GM12892 (cell line): ENCODE measurements at places on chromosomes 16 and 17.

- no peak for DNase-seq
Observed at GRCh38 chr17:5793157-5793556, 208.8 kb upstream of the NLRP1 start.

DNA sequence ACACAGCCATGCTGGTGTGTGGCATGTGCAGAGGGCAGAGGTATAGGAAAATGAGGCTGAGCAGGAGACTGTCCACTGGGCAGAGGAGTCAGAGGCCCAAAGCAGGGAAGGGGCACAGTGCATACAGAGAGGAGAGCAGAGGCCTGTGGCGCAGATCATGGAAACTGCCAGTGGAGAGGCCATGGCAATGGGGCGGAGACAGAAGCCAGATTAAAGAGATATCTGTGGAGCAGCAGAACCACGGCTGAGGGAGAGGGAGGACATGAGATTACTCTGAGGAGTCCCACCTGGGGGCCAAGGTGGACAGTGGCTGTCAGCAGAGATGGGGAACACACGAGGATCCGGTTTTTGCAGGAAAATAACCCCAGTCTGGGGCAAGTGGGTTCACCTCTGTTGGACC is 43.3 kb downstream of the RANBP10 start:
- no peak for DNase-seq

- DNase-seq, result no peak
Observed at GRCh38 chr17:74239172-74239571, 25.8 kb downstream of the TTYH2 start.

DNA sequence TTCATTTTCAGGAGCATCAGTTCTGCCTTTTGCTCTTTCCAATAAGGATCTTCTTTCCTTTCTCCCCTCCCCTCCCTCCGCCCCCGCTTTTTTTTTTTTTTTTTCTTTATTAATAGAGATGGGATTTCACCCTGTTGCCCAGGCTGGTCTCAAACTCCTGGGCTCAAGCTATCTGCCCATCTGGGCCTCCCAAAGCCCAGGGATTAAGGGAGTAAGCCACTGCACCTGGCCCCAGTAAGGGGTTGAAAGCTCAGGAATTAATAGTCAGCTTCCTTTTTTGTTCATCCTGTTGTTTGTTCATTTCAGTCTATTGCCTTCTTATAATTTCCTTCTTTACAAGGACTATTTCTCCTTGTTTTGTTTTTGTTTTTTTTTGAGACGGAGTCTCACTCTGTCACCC is 7.9 kb upstream of the C17orf58 start:
- no peak for DNase-seq

DNA sequence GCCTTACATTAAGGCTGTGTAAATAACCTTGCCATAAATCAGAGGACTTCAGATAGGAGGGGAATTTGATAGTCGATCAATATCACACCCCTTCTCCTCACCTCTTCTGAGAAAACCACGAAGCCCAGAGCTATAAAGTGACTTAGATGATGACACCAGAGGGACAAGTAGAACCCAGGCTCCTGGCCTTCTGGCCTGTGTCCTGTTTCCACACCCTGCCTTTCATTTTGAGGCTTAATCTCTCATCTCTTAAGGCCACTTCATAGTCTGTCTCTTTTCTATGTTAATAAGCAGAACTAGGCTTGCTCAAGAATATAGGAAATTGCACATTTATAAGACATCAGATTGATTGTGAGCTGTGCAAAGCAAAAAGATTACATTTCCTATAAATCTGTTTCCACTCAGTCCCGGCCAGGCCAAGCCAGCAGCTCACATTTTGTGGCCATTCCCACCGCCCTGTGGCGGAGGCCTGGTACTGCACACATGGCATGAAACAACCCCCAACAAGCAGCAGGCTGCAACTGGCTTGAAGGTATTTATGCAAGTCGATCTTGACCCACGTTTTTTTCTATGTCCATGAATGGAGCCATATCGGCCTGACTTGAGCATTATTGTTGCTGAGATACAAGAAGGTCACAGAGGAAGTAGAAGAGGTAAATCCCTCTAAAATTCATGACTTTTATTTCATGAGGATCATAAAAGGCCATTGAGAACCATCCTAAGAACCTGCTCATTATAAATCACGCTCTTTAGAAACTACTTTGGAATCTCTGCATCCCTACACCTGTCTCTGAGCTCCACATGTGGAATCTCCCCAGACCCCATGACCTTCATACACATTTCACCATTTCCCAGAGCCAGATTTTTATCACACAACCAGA is 93.7 kb downstream of the PMP22 start:
- DNase-seq, result peak; percentile 17

DNA sequence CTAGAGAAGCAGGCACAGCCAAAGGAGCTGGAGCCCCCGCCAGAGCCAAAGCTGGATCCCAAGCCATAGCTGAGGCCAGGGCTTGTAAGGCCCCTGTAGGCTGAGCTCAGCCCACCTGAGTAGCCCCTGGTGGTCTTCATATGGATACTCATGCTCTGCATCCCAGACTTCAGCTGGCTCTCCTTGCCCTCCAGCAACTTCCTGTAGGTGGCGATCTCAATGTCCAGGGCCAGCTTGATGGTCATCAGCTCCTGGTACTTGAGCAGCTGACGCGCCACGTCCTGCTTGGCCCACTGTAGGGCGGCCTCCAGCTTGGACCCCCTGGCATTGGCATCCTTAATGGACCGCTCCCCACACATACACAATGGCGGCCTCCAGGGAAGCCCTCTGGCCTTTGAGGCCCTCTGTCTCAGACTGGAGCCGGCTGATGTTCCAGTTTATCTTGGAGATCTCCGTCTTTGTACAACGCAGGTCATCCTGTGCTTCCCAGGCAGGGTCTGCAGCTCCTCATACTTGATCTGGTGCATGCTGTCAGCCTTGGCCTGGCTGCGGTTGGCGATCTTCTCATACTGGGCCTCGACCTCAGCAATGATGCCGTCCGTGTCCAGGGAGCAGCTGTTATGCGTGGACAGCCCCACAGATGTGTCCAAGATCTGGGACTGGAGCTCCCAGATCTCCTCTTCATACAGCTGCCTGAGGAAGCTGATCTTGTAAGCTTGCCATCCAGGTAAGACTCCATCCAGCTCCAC is 28.9 kb downstream of the IKZF3 start:
- DNase-seq, result no peak

GRCh38 chr17:66647391-66647983 is 187.4 kb upstream of the CACNG5 start:
- no peak for DNase-seq

GRCh38 chr16:89577055-89577759 is 1.6 kb downstream of the CPNE7 start:
- no peak for DNase-seq

- DNase-seq, result no peak
Observed at GRCh38 chr16:27321013-27321915, 7.5 kb downstream of the IL4R start.

DNA sequence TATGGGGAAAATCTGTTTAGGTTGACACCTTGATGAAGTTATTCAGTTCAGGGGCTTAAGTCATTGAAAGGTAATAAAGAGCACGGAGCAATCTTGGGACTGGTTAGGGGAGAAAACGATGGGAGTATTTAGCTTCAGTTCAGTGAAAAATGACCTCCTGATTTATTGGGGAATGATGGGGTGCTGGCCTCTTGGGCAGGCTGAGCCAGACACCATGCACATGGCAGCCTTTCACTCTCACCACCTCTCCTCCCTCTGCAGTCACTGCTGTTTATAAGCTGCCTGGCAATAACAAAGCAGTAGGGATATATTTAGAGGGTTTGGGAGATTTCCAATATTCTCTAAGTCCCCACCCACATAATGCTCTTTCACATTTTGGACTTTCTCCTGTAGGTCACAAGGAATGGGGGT is 140.5 kb upstream of the HS3ST2 start:
- DNase-seq, result no peak

DNA sequence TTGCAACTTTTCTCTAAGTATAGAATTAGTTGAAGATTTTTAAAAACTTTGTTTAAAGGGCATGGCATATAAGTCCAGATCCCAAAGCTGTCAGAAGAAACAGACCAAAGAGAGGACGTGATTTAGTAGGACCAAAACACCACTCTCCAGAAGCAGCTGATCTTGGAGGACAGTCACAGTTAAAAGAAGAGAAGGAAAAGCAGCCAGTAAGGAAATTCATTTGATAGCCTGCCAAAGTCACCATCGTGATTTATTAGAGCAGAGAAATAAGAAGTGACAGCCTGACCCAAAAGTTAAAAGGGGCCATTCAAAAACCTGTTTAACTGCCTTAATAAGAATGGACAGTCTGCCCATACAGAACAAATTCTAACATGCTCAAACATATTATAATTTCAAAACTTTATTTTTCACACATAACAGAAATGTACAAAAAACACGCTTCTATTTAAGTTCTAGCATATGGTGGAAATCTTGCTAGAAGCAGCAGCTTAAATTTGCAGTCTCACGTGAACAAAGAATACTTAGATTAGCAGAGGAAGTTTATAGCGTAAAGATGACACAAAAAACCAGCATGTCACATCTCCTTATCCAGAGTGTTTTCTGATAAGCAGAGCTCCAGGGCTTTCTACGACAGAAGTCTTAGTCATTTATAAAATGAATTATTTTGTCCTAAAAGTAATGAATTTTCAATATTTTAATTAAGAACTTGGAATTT is 37.2 kb downstream of the TXNDC11 start:
- no peak for DNase-seq

- DNase-seq, result peak; percentile 44
Observed at GRCh38 chr16:66524601-66525164, 25.2 kb downstream of the TK2 start.

DNA sequence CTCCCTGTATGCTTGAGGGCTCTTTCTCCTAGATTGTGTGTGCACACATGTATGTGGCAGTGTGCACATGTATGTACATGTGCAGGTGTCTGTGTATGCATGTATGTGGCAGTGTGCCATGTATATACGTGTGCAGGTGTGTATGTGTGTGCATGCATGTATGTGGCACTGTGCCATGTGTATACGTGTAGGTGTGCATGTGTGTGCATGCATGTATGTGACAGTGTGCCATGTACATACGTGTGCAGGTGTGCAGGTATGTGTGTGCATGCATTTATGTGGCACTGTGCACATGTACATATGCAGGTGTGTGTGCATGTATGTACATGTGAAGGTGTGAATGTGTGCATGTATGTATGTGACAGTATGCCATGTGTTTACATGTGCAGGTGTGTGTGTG is 43.9 kb upstream of the BHLHA9 start:
- no peak for DNase-seq

GRCh38 chr16:70692130-70692872 is 6.4 kb upstream of the MTSS2 start:
- DNase-seq, result no peak

DNA sequence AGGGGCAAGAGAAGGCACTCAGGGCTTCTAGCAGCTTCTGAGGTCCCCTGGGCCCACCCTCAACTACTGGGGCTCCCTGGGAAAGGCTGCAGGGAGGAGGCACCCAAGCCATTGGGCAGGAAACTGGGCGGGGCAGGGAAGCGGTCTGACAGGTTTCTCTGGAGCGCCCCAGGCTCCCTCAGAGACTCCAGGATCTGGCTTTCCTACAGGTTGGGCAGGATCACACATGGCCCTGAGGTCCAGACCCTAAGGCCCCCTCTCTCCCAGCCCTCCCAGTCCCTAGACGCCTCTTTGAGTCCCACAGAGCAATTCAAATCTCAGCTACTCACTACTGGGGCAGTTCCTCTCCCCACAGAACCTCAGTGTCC is 14.3 kb downstream of the JUP start:
- DNase-seq, result no peak

GRCh38 chr16:49058382-49058781 is 223.3 kb downstream of the CBLN1 start:
- DNase-seq, result no peak

- DNase-seq, result no peak
Observed at GRCh38 chr16:11752856-11753255, 10.2 kb upstream of the TXNDC11 start.

GRCh38 chr17:77471984-77472461 is 331.3 kb downstream of the SEC14L1 start:
- DNase-seq, result no peak

GRCh38 chr16:85590506-85590832 is 22.7 kb upstream of the GSE1 start:
- no peak for DNase-seq

GRCh38 chr17:51435641-51436091 is 175.3 kb downstream of the UTP18 start:
- no peak for DNase-seq

- DNase-seq, result no peak
Observed at GRCh38 chr17:31595666-31596381, 204.3 kb downstream of the RAB11FIP4 start.

GRCh38 chr17:76092526-76093413 is 10.8 kb downstream of the EXOC7 start:
- DNase-seq, result peak; percentile 12

- DNase-seq, result peak; percentile 29
Observed at GRCh38 chr16:3787924-3788661, 70.8 kb upstream of the TRAP1 start.
